ENCODE measurements at places on chromosomes 3 and 15.

DNA sequence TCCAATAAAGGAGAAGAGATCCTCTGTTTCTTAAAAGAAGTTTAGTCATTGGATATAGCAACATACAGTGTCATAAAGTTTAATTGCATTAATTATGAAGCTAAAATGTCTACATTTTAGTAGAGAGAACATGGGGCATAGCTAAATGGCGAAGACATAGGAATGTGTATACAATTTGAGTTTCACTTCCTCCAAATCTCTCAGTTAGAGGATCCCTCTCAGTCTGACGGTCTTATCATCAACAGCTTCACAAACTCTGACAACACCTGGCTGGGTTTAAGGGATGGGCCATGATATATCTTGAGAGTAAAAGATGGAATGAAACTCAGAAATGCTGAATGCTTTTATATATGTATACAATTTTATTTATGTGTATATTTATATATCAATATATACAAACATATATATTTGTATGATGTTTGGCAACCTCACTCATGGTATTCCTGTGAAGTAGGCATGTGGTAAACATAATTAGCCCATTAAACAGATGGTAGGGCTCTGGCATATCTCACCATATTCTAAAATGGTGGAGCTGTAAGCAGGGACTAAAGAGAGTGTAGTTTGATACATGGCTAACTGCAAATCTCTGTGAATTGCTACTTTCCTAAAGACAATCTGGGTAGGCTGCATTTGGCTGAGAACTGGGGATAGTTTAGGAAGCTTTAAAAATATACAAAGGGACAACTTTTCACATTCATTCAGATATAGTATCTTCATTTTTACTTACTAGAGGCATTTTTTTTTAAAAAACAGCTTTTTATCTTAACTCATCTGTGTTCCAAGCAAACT lies 111.6 kb downstream of the TIGIT start:
- ATAC-seq = no peak

GRCh38 chr15:77266708-77267386 lies 153.1 kb downstream of the PEAK1 start:
- ATAC-seq = no peak

GRCh38 chr3:63872135-63872924 lies 8.7 kb downstream of the ATXN7 start:
- peak; percentile 87 for ATAC-seq

DNA sequence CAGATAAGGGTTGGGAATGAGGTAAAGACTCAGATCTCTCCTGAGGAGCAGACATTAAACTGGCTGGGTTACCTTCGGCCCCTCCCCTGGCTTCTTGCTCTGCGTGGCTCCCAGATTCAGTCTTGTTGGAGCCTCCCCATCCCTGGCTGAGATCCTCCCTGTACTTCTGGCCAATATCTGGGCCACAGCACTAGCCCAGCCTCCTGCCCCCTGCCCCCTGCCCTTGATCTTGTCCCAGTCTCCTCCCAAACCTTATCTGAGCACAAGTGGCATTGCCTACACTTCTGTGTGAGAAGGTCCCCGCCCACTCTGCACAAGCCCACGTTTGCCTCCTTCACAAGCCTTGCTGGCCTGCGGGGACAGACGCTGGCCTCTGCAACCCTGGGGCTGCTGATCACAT lies 16.8 kb downstream of the PLA2G4F start:
- no peak for ATAC-seq

All from esophagus mucosa (tissue), 1 donor.